ENCODE measurements at places on chromosomes 12 and 14.

- no peak for DNase-seq
Observed at GRCh38 chr14:90440021-90440451, 43.2 kb downstream of the CALM1 start.

GRCh38 chr12:72102150-72102549 lies 163.5 kb downstream of the TPH2 start:
- DNase-seq: no peak

DNA sequence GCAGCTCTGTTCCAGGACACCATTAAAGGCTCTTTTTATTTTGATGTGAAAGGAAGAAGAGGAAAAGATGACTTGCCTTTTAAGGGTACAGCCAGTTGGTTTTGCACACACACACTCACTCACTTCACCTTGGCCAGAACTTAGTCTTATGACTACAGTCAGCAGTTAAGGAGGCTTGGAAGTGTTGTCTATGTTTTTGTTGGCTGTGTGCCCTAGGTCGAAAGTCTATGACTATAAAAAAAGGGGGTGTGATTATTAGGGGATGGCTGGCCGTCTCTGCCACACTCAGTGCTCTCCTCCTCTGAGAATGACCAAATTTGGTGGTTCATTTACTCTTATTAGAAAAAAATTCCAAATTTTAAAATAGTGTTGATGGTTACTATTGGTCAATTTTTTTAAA lies 139.5 kb upstream of the OTX2 start:
- no peak for DNase-seq

DNA sequence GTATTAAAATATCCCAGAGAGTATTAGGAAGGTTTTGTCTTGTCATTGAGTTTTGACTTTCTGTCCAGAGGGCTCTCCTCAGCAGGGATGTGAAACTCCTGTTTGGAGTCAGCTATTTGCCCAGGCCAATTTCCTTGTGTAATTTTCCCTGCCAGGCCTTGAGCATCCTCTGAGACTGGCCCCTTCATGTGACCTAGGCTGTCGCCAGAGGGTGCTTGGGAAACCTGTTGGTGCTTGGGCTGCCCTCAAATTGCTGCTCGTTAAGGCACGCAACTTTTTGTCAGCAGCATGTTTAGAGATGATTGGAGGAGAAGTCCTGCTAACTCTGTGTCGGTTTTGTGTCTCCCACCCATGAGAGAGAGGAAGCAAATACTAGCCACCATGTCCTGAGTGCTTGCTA lies 39.1 kb downstream of the IQSEC3 start:
- no peak for DNase-seq

DNA sequence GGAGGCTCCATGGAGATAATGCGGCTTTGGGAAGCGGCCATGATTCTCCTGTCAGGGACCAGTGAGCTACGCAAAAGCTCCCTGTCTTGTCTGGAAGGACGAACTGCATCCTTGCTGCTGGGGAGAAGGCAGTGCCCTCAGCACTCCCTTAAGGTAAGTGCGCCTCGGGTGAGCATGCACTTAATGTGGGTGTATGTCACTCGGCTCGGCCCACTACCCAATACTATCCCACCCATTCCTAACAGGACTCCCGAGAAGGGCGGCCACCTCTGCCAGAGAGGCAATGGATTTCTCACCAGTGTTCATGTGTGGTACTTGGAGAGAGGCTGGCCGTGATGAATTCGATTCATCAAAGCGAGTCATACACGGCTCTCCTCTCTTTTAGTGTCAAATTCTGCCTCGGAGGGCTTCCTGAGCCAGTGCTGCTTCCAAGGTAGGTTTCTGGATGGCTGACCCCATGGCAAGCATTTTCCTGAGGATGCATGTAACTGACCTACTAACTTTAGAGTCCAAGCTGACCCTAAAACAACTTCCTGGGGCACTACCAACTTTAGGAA lies 151.7 kb upstream of the RTL1 start:
- no peak for DNase-seq

DNA sequence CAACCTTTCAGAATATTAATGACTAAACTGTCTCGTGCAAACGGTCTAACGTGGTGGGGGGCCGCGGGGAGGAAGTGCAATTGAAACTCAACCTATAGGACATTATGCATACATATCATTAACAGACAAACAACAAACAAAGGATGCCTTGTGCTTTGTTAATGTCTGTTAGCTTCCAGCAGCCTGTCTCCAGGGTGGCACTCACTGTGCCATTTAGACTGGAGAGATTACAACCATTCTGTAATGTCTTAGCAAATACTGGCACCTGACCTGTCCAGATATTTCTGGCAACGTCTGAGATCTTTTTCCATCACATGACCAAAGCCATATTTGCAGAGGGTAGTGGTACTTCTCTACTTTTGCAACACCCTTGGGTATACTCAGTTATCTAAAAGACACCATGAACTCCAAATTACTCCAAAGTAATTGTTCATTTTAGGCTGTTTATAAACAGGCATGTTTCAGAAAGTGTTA lies 11.6 kb downstream of the BHLHE41 start:
- no peak for DNase-seq

GRCh38 chr14:32938719-32939253 lies at the start of gene NPAS3:
NPAS3 (plus strand) TSS chr14:32938879.
- no peak for DNase-seq

- DNase-seq: no peak
Observed at GRCh38 chr12:3202096-3202495, 124.9 kb downstream of the TSPAN9 start.
